ENCODE measurements at places on chromosomes 3 and 15.

- no peak for DNase-seq
Measured at GRCh38 chr3:168083906-168084305, 11.8 kb downstream of the GOLIM4 start.

GRCh38 chr15:65412556-65412955 is 10.2 kb downstream of the IGDCC4 start:
- DNase-seq = no peak

DNA sequence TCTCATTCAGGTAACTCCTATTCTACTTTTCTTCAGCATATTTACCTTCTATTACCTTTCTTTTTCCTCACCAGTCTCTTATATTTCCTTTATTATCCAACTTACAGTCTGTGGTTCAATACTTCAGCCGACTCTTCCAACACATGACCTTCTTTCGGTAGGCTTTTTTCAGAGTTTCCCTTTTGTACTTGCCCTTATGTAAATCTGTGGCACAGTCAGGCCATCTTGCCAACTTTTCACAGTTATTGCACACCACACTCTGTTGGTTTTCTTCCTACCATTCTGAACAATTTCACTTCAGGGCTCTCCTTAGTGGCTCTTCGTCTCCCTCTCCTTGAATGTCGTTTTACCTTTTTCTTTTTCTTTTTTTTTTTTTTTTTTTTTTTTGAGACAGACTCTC is 427.8 kb downstream of the LPP start:
- no peak for DNase-seq

DNA sequence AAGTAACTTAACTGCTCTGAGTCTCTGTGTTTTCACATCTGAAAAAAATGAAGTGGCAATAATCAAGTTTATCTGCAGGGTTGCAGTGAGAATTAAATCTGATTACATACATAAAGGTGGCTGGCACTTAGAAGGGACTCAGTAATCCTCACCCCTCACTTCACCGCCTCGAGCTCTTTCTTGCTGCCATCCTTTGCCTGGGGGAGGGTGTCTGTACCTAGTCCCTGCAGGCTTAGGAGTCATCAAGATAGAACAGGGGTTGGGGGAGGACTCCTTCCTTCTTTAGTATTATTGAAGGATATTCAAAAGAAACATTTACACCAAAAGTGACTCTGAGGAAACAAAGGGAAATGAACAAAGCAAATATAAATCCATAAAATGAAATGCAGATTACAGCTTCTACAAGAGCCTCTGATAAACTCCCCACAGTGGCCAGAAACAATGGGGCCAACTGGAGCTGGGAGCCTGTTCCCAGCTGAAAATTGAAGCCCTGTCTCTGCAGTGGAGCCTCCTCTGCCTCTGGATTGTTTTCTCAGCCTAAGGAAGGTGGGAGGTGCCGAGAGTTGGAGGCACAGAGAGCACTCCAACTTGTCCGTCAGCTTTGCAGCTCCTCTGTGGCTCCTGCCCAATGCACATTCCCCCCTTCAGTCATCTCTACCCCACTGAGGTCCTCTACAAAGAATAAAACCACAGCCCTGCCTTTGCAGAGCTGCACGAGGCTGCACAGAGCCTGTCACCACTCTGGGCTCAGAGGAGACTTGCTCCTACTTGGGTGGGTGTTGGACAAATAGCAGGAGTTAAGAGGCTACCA is 41.8 kb downstream of the CRYGS start:
- no peak for DNase-seq

DNA sequence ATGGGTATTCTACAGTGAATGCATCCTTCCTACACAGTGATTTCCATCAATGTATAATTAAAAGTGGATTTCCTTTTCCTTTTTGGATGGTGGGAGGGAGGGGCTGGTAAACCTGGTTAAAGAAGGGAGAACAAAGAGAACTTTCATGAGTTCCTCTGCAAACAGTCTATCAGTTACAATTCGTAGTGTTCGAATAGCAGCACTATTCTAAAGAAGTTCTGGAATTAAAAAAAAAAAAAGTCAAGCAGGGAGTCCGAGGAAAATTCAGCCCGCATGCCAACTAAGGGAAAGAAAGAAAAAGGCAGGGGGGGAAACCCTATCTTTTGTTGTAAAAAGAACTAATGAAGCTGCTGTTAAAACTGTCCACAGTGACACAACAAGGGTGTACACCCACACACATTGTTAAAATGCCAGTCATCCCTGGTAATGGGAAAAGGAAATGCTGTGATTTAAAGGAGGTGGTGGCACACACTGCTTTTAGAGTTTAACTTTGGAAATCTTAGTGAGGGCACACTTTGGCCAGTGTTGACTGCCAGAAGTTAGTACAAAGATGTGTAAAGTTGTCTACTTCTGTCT is 521.2 kb downstream of the ZIC1 start:
- no peak for DNase-seq

GRCh38 chr3:65716071-65716751 is 322.5 kb downstream of the MAGI1 start:
- no peak for DNase-seq

All from HTR-8/SVneo (cell line).